ENCODE measurements at places on chromosomes 11 and 22.
A peak's percentile ranks its signal among the peaks of the same experiment; 100 is the strongest.

- no peak for DNase-seq
Measured at GRCh38 chr11:10319702-10320558, 15.1 kb downstream of the ADM start.

DNA sequence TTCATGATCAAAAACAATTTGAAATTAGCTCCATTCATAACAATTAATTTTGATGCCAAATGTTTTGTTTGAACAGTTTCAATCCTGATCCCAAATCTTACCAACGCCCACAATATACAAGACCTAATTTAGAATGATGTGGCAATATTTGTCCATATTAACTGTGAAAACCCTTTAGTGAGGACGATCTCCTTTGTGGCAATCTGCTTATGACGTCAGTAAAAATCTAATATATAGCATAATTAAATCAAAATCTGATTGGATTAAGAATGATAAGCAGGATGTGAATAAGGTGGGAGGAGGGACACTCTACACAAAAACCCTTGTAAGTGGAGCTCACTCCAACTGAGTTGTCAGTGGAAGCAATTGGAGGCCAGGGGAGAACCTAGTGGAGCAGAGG is 11.9 kb upstream of the SLC5A4 start:
- no peak for DNase-seq

- DNase-seq, result no peak
Measured at GRCh38 chr11:78349624-78350023, 68.0 kb downstream of the GAB2 start.

DNA sequence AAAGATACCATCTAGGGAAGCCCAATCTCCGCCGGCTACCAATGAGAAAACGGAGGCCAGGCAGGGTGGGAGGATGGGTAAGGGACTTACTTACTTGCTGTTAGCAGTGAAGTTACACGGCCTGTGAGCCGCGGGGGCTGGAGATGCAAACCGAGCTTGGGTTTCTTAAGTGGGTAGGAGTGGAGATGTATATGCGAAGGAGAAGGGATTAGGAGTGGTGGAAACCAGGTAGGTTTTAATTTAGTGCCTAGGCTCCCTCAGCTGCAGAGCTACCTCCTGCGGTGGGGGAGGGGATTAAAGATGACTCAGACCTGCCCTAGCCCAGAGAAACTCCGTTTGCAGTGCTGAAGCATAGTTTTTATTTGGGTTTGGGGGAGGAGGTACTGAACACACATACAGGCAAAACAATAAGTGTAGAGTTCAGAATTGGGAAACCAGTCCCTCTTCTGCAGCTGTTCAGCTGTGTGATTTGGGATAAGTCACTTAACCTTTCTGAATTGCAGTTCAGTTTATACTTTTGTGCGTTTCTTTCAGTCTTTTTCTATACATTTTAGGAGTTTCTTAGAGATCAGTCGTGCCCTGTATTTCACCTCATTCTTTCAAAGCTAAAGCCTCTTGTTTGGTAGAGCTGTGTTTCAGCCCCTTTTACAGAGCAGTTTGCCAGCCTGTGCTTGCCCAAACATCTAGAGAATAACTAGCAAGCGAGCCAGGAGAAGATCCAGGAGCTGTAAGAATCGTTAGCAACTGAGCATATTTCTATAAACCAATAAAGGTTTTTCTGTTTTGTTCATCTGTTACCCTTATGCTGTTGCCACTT is 596 bp upstream of the TNRC6B start:
- DNase-seq, result no peak

- DNase-seq, result no peak
Measured at GRCh38 chr11:35380603-35381002, 38.8 kb downstream of the SLC1A2 start.

DNA sequence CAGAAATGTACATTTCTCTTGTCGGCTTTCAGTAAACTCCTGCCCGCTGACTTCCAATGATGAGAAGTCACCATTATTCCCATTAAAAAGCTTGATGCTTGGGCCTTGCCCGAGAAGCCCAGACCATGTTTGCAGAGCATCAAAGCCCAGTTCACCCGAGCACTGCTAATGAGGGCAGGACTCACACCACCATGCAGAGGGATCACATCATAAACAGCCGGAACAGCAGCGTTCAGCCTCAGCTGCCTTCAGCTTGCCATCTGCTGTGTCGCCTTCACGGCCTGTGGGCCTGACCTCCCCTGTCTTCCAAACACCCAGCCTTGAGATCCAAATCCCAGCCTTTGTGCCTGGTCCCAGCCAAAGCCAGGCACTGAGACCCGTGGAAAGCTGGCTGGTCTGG is 105.4 kb upstream of the CSNK2A3 start:
- peak; percentile 77 for DNase-seq

DNA sequence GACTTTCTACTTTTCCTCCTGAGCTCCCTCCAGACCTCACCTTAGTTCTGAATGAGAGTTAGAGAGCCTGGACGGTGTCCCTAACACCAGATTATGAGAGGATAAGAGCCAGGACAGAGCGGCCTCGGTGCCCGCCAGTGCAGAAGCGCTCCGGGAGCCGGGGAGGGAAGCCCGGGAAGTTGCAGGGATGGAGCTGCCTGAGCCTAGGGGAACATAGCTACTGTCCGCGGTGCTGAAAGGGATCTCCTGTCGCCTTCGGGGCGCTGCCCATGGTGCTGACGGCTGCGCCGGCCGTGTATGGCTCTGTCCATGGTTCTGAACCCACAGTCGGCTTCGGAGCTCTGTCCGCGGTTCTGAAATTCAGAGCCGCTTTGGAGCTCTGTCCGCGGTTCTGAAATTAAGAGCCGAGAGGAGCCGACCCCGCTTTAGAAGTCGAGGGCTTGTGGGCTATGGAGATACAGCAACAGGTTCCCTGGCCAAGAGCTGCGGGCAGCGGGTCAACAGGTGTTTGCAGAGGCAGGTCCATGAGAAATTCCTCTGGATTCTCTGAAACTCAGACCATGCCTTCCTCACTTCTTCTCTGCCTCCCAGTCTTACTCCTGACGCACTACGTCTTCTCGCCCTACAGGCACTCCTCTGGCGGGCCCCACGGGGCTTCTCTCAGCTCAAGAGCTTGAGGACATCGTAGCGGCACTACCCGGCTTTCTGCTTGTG is 814 bp downstream of the NPAS4 start:
- DNase-seq, result peak; percentile 91

DNA sequence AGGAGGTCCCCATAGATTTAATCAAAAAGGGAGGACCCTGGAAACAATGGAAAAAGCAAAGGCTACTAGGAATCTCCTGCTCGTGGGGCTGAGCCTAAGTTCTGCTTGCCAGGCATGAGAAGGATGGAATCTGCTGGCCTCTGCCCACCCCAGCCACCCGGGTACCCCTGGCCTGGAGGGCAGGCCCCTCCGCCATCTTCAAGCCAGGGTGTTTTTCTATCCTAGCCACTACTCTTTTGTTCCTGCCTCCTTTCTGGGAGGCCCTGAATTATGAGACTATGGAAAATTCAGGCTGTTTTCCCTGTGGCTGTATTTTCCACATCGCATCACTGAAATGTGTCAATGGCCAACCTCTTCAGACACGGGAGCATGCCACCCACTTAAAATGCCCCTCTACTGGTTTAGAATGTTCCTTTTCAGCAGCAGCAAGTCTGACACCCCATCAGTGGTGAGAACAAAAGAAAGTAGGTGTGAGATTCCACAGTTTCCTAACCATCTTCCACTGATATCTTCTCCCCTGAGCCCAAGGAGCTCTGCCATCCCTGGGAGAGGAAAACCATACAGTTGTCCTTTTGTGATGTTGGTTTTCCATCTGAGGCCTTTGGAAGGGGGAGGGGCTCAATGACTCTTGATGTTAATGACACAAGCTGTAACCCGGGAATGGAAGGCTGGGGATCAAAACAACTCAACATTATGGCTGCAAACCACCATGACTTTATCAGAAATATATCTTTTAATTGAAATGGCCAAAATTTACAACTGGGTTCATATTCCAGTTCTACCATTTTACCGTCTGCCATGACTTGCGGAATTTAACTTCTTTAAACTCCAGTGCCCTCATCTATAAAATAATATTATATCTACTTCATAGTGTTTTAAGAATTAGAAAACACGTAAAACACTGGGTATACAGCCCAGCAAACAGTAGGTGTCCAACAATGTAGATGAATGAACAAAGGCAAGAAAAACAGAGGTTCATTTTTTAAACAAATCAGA is 22.2 kb downstream of the DKK3 start:
- DNase-seq, result no peak

- DNase-seq, result no peak
Measured at GRCh38 chr22:48227341-48228018, 1465.0 kb downstream of the TBC1D22A start.

- no peak for DNase-seq
Measured at GRCh38 chr11:28106353-28107043, 1.5 kb downstream of the KIF18A start.

- DNase-seq, result no peak
Measured at GRCh38 chr11:85086504-85087284, 540.5 kb downstream of the DLG2 start.

DNA sequence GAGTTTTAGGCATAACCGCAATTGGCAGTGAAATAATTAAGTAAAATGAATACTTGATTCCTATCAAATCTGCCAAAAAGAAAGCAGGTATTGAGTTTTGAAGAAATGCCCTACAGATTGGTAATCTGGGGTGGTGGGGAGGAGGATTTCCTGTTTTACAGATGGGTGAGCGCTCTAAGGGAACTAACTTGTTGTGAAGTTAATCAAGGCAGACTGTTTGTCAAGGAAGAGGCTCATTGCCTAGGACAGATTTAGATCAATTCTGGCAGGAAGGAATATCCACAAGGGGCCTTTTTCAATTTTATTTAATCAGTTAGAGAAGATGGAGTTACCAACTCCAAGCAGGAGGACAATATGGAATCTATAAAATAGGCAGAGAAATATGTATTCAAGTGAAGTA is 271.5 kb upstream of the CCDC90B start:
- DNase-seq, result peak; percentile 36

GRCh38 chr11:35151683-35152280 is 12.8 kb downstream of the CD44 start:
- no peak for DNase-seq

DNA sequence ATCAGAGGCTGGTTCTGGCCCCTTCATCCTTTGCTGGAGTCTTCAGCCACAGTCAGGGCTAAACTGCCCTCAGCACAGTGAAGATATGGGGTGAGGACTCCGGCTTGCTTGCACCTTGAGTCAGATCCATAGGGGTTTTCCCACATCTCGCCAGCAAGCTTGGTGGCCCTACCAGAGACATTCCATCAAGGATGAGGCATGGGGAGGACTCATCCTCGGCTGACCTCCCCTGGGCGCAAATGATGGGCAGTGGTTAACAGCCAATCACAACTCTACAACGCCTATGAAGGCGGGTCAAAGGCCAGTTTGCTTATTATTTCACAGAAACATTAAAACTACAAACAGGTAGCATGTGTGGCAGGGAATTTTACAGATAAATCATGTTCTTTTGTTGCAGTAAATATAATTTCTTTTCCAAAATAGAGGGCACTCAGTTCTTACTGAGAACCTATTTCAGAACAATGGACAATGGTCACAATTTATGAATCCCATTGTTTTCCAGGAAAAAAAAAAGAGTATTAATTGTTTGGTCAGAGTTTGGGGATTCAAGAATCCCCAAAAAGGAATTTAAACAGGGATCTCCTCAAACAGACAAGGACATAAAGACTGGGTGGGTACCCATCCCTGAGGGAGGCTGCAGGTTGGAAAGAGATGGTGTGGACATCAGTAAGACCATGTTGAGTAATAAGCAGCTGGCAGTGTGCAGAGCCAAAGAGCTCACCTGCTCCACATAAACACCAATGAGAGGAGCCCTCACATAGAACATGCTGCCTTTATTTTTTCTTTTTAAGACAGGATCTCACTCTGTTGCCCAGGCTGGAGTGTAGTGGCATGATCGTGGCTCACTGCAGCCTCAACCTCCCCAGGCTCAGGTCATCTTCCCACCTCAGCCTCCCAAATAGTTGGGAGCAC is 14.8 kb downstream of the PLAAT3 start:
- no peak for DNase-seq

GRCh38 chr11:73866586-73866996 is 10.1 kb downstream of the COA4 start:
- no peak for DNase-seq

GRCh38 chr22:31922534-31922933 is 21.8 kb upstream of the YWHAH start:
- DNase-seq, result no peak

DNA sequence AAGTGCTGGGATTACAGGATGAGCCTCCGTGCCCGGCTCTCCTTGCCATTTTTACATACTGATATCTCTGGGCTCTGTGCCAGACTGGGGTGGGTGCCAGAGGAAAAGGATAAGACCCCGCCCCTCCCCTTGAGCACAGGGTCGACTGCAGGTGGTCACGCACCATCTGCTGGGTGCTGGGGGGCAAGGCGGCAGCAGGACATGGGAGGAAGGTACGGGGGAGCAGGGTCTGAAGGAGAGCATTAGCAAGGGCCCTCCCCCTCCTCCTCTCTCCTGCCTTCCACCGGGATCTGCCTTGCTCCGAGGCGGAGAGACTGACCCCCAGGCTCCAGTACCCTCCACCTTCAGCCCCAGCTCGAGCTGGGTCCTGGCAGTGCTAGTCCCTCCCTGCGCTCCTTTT is 9.7 kb upstream of the PGA3 start:
- no peak for DNase-seq

- no peak for DNase-seq
Measured at GRCh38 chr11:14109742-14110141, 147.2 kb downstream of the SPON1 start.

GRCh38 chr11:126329644-126330211 is 25.8 kb upstream of the ST3GAL4 start:
- no peak for DNase-seq

GRCh38 chr11:1943977-1944376 is 3.2 kb upstream of the MRPL23 start:
- no peak for DNase-seq

DNA sequence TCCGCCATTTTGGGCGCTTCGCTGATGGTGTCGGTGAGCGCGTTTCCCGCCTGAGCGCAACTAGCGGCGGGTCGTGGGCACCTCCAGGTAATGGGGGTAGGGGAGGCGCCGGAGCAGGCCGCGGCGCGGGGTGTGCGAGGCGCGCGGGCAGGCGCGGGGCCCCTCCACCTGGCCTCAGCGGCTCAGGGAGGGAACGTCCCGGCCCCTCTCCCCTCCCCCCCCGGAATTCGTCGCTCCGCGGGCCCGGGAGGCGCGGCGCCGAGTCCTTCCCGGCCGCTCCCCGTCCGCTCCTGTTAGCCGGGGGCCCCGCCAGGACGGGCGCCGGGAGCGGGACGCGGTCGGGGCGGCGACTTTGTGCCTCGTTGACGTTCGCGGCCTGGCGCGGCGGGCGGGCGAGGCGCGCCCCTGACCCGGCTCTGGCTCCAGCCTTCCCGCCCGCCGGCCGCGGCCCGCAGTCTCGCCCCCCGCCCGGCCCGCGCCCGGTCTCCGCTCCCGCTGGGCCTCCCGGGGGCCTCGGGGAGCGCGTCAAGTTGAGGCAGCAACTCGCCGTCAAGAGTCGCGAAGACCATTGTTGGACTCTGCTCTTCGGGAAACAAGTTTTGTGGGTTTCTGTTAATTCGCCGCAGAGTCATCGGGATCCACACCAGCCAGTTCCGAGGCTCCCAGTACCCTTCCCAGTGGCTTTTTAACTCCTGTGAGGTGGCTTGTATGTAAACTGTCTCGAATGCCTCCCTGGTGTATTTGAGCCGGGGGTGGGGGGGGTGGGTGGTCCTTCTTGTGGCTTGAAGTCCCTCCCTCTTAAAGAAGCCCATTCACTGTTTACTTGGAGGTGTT is at the start of gene PPP6R3:
PPP6R3 (plus strand) TSS at position 12 of the 834 bp plus-strand sequence. CDS start 76,913 bp downstream, outside the sequence.
- DNase-seq, result peak; percentile 86
